ENCODE measurements at places on chromosomes 12 and 14.

- no peak for DNase-seq
These were observed 72.9 kb downstream of the PPP2R5C start for GRCh38 chr14:101834397-101834796.

- no peak for DNase-seq
These were observed 30.9 kb upstream of the IRF2BPL start for GRCh38 chr14:77059276-77059915.

- no peak for DNase-seq
These were observed 963.8 kb upstream of the FLRT2 start for GRCh38 chr14:84566109-84566508.

DNA sequence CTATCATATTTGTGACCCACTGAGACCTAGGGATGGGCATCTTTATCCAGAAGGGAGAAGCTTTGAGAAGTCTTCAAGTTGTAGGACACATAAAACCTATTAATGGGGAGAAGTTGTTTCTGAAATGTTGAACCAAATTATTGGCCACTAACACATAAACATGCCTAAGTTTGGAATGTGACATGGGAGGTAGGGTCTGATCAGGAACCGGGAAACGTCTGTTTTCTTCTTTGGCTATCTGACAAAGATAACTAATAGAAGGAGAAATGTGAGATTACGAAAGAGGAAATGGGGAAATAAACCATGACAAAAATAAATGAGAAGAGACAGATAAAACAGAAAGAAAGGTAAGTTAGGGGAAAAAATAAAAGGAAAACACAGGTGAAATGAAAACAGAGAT, 425.2 kb downstream of the EGLN3 start:
- no peak for DNase-seq

DNA sequence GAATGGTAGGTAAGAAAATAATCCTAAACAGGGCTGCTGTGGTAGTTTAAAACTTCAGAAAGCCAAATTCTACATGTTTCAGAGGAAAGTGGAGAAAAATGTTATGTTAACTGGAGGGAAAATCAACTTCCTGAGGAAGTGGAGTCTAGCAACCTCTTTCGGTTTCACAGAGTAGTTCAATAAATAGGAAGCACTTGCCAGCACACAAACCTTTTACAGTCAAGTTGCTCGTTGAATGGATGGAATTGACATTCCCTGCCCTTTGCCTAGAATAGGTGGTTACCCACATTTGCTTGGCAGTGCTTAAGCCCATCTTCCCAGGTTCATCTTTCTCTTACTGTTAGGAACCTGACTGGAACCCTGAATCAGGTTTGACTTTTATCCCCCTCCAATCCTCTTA, 15.9 kb downstream of the ANKRD13A start:
- DNase-seq = no peak

DNA sequence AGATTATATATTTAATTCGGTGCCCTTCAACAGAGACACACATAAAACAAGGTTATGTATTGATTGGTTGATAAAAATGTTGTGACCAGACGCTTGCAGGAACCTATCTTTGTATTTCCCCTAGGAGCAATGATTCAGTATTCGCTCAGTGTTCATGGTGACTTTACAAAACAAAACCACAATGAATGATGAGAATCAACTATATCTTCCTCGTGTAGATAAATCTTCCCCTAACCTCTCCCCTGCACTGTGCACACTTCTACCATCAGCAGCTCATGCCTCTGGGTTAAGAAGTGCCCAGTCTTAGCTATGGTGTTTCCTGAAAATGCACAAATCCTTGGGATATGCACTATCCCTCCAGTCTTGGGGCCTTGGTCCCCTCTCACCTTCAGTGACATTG, 16.3 kb downstream of the RIN3 start:
- DNase-seq = no peak

DNA sequence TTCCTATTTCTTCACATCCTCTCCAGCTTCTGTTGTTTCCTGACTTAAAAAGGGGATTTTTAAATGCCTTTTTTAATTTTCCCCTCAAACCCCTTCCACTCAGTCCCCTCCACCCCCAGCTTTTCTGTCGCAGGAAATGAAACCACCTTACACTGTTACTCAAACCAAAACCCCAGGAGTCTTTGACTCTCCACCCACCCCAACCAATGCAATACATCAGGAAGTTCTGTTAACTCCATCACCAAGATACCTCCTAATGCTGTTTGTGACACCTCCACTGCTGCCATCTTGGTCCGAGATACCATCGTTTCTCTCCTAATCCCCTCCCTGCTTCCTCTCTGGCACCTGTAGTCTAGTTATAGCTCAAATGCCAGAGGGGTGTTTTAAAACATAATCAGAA, 25.4 kb upstream of the CPM start:
- no peak for DNase-seq

- no peak for DNase-seq
These were observed 12.6 kb downstream of the CFL2 start for GRCh38 chr14:34701808-34702207.

GRCh38 chr12:108842361-108842760, 15.0 kb downstream of the SSH1 start:
- DNase-seq = no peak

DNA sequence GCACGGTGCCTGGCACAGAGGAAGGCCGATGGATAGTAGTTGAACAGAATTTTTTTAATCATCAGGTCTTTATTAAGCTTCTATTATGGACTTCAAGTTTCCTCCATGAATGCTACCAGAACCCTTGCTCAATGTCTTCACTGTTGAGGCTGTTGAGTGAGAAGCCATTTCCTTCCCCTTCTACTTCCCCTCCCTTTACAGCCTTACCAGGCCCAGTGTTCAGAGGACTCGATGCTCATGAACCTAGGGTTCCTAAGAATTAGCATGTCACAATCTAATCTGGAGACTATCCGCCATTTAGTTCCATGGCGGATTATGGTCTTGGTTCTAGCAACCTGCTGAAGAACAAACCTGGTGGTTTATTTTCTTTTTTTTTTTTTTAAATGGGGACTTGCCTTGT, 17.7 kb downstream of the ETV6 start:
- DNase-seq = no peak

GRCh38 chr12:51922762-51923505, 15.6 kb downstream of the ACVRL1 start:
- DNase-seq = no peak

- DNase-seq = no peak
These were observed 367.3 kb downstream of the C12orf50 start for GRCh38 chr12:87661786-87662377.

DNA sequence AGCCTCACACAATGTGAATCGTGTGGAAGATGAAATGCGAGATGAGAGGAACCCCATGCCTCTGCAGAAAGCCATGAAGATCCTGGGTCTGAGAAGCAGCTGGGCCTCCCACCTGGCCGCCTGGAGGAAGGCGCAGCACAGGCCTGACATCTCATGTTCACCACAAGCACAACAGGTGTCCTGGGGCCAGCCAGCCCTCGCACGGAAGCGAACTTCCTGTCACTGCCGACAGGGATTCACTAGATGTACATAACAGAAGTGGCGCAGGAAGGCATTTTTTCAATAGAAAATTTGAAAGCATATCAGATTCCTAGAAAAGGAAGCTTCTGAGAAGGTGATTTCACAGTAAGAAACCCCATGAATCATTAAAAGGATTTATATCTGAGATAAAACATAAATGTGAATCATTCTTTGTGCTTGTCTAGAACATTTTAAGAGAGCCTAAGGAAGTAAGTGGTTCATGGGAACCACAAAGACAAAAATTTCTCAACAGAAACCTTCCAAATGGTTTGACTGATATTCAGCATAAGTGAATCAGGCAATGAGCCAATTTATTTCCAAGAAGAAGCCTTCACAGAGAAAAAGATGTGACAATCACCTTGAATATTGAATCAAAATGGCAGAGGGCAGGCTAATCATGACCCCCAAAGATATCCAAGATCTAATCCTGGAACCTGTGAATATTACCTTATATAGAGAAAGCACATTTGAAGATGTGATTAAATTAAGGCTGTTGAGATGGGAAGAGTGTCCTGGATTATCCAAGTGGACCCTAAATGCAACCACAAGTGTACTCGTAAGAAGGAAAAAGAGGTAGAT, 311.9 kb downstream of the DUSP6 start:
- DNase-seq = peak; percentile 64

DNA sequence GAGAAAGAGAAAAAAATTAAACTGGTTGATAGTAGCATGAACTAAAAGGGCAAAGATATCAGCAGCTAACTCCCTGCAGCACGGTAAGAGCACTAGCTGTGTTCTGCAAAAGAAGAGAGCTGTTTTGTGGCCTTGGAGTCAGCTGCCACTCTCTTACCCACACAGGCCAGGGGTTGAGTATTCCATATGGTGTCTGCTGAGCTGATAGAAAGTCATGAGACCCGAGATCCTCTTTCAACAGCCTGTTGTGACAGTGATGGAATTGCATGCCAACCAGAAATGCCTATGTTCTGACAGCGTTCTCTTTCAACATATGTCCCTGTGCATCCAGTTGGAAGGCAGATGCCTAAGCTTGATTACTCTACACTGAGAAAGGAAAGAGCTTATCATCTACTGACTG, 39.9 kb downstream of the TMTC1 start:
- no peak for DNase-seq

DNA sequence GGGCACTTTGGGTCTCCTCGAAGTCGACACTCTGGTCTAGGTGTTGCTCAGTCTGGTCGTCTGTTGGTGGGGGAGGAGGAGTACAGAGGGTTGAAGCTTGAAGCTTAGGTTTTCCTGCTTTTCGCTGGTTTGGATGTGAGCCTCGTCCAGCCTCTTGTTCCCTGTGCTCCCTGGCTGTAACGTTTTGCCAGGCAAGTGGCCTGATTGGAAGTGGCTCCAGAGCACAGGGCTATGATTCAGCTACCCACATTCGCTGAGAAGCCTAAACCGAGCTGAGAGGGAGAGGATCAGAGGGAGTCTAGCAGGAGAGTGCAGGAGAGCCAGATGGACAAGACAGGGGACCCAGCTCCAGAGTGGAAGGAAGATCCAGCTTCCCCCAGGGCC, 6.1 kb downstream of the HOXC10 start:
- no peak for DNase-seq

DNA sequence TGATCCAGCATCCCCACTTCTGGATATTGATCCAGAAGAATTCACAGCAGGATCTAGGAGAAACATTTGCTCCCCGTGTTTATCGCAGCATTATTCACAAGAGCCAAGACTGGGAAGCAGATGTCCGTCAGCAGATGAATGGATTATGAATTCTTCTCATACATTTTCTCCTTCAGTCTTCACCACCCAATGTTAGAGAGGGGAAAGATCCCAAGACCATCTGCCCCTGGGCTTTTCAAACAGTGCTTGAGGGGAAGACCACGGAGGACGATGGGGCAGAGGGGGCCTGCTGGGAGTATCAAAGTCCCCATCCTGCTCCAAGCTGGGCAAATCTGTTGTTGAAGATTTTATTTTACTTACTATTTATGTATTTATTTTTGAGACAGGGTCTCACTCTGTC, 41.1 kb downstream of the SERPINA3 start:
- no peak for DNase-seq

- DNase-seq = no peak
These were observed 198.9 kb downstream of the RBM19 start for GRCh38 chr12:113766879-113767878.

- no peak for DNase-seq
These were observed 4.6 kb upstream of the SLC22A17 start for GRCh38 chr14:23357261-23357660.

DNA sequence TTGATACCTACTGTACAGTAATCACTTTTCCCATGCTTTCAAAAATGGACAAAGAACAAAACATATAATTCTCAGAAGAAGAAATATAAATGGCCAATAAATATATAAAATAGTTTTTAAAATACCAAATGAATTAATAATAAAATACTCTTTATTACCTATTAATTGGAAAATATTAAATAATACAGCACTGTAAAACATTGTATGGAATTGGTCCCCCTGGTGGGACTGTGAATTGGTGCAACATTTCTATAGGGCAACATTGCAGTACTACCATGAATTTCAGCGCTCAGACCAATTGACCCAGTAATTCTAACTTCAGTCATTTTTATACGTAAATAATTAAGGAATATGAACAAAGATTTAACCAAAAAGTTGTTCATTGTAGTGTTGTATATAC, 162.6 kb downstream of the PELI2 start:
- DNase-seq = no peak

GRCh38 chr14:53772936-53773335, 183.7 kb downstream of the BMP4 start:
- DNase-seq = no peak

DNA sequence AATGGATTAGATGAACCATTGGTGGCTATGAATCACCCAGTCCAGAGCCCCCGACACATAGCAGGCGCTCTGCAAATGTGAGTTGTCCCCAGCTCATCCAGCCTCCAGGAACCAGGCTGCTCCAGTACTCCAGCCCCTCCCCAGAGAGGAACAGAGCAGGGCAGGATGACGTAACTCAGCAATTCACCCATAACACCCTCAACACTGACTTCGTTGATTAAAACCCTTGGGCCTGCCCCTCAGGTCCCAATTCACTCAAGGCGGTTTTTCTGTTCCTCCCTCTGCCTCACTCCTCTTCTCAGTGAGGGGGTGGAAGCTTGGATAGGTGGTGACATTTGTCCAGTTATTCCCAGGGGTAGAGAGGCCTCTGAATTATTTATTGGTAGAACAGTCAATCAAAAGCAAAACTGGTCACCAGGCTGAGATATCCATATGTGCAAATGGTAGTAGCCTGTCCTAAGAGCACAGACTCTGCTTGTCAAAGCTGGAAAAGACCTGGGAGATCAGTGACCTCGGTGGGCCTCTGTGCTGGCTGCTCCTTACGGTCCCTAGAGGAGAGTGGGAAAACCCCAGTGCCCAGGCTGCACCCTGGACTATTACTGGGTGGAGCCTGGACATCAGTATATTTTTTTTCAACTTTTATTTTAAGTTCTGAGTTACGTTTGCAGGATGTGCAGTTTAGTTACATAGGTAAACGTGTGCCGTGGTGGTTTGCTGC, 97.0 kb downstream of the CMKLR1 start:
- no peak for DNase-seq

GRCh38 chr14:91274796-91275195, 30.3 kb upstream of the GPR68 start:
- no peak for DNase-seq

GRCh38 chr12:106197906-106198623, 49.8 kb downstream of the CKAP4 start:
- DNase-seq = no peak

DNA sequence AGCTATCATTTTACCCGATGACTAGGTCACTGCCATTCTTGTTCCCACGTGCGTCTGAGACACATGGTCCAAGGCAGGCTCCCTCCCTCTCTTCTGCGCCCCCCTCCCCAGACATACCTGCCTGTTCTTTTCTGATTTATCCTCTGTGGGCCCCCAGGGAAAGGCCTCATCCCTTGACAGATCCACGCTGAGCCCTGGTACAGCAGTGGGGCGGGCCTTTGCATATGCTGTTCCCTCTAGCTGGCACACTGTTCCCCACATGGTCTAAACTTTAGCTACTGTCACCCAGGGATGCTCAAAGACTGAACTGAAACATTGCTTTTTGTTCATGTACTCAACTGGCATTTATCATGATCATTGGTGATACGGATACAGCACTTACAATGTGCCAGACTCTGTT, 122.5 kb downstream of the SCARB1 start:
- DNase-seq = no peak

- DNase-seq = no peak
These were observed 176.4 kb upstream of the RPH3A start for GRCh38 chr12:112615196-112615595.
